ENCODE measurements at places on chromosomes 7 and 10.

DNA sequence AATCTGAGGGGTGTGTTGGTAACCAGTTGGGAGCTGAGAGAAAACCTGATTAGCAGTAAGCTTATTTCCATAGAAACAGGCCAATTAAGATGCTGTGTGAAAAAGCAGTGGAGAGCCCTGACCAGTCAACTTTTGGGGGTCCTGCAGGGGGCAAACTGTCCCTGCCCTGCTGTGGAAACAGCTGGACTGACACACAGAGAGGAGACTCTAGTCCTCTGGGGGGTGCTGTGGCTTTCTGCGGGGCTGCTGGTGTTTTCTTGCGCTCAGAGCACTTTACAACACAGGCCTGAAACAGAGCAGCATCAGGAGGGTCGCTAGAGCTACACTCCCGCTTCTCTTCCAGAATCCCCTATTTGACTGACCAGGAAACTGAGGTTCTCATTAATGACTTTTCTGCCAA lies 546.9 kb upstream of the GALNT17 start:
- no peak for DNase-seq

GRCh38 chr7:140231771-140232491 lies 55.1 kb upstream of the KDM7A start:
- peak; percentile 36 for DNase-seq

- no peak for DNase-seq
Observed at GRCh38 chr10:43263551-43264343, 3.1 kb downstream of the RASGEF1A start.

GRCh38 chr7:26144184-26145080 lies 7.6 kb upstream of the NFE2L3 start:
- DNase-seq, result no peak

DNA sequence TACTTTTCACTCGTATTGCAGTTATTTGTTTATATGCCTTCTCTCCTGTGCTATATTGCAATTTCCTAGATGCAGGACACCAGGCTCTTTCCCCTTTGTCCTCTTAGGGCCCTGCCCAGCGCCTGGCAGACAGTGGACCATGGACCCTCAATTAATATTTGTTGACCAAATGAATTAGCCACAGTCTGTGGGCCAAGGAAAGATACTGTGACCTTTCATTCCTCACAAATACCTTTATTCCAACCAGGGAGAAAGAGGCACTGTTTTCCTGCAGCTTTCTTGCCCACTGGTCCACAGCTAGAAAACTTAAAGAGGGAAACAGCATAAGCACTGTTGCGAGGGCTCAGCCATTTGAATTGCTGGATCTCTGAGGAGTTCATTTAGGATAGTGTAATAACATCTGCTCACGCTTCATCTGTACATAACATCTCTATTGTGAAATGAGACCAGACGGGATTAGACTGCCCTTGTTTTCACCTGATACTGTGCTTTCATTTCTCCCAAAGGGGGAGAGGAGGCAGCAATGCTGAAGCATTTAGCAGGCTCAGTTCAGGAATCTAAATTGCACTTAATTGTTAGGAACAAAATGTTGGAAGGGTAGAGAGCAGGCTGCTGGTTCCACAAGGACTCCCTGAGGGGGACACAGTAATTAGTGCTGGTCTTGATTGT lies 46.7 kb downstream of the TNS3 start:
- DNase-seq, result no peak

DNA sequence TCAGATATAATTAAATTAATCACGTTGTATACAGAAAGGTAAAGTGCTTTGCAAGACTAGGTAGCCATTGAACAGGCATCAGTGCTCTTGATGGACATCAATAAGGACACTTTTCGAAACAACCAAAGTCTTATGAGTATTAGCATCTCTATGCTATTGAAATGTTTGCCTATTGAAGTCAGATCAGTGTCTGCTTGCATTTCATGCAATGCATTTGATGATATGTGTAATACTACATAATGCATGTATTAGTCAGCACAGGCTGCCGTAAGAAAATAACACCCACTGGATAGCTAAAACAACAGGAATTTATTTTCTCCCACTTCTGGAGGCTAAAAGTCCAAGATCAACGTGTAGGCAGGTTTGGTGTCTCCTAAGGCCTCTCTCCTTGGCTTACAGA lies 209.3 kb upstream of the PLXDC2 start:
- no peak for DNase-seq

DNA sequence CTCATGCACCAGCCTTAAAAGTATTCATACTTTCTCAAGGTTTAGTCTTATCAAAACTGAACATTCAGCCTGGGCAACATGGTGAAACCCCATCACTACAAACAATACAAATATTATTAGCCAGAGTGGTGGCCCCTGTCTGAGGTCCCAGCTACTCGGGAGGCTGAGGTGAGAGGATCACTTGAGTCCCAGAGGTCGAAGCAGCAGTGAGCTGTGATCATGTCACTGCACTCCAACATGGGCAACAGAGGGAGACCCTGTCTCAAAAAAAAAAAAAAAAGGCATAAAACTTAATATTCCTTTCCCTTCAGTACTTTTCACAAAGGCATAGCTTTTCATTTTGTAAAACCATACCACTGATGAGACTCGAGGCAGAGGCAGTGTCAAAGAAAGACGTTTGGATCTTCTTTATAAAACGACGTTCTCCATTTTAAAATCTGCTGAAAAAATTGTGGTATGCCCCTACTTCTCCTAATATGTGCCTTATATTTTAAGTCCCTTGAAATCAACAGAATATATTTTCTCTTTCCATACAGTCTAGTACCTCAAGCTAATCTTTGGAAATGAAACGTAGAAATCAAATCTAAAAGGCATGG lies 1.9 kb downstream of the NSUN6 start:
- no peak for DNase-seq

- DNase-seq, result no peak
Observed at GRCh38 chr10:27660268-27660667, 85.4 kb downstream of the MKX start.

DNA sequence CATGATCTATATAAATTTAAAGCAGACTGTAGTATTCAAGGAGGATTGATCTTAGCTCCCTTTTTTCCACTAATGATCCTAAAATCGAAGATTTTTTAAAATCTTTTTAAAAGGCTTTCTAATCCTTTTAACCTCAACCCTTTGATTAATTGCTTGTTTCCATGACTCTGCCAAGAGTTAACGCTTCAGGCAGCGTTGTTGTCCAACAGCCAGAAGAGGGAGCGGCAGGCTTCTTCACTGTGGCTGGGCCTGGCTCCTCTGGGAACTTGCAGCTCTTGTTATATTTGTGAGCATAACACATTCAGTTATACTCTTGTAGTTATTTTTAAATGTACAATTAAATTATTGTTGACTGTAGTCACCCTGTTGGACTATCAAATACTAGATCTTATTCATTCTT lies 26.3 kb downstream of the CRCP start:
- DNase-seq, result no peak

DNA sequence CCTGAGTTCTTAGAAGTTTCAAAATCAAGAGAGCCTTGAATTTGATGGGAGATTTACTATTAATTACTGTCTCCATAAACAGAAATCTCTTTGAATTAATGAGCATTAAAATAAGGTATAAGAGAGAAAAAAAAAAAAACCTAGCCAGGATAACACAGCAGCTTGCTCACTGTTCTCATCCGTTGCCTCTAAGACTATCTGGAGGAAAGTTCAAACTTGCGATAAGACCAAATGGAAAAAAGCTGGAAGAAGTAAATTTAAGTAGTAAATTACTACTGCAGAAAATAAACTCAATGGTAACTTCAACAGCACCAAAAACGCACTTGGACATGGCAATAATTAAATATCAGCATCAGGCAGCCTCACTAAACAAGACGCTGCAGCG lies 36.7 kb downstream of the GNA12 start:
- no peak for DNase-seq

- DNase-seq, result no peak
Observed at GRCh38 chr7:134811765-134812164, 32.3 kb downstream of the CALD1 start.

DNA sequence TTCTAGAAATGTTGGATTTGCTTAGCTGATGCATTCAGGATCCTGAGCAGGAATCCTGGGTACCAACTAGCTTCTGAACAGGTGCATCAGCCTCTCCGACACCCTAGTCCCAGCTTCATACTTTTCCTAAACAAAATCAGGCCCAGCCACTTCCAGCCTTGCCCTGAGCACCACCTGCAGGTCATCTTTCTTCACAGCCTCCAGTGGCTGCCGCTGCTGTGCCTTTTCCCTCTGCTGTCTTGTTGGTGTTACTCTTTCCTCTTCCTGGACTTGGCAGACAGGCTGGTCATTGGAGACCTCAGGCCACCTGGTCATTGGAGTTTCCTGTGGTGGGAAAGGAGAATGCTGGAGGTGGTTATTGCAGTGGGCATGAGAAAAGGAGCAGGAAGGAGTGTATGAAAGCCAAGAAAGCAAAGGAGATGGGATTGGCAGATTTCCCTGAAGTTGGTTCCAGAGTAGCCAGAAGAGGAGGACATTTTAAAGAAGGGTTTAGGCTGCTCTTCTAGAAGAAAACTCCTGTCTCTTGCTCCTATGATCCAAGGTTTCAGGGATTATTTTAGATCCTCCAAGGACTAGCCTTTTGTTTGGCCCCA lies 48.2 kb upstream of the NFKB2 start:
- DNase-seq, result no peak

- no peak for DNase-seq
Observed at GRCh38 chr10:97372233-97372875, 28.8 kb downstream of the RRP12 start.

- no peak for DNase-seq
Observed at GRCh38 chr7:34544621-34545020, 113.4 kb upstream of the NPSR1 start.

GRCh38 chr7:42440951-42441350 lies 203.9 kb upstream of the GLI3 start:
- DNase-seq, result no peak
